ENCODE measurements at places on chromosomes 6 and 20.

GRCh38 chr6:130148181-130148580 is 74.6 kb downstream of the SAMD3 start:
- DNase-seq, result no peak

GRCh38 chr20:44866703-44867335 is 18.7 kb upstream of the YWHAB start:
- DNase-seq, result no peak

DNA sequence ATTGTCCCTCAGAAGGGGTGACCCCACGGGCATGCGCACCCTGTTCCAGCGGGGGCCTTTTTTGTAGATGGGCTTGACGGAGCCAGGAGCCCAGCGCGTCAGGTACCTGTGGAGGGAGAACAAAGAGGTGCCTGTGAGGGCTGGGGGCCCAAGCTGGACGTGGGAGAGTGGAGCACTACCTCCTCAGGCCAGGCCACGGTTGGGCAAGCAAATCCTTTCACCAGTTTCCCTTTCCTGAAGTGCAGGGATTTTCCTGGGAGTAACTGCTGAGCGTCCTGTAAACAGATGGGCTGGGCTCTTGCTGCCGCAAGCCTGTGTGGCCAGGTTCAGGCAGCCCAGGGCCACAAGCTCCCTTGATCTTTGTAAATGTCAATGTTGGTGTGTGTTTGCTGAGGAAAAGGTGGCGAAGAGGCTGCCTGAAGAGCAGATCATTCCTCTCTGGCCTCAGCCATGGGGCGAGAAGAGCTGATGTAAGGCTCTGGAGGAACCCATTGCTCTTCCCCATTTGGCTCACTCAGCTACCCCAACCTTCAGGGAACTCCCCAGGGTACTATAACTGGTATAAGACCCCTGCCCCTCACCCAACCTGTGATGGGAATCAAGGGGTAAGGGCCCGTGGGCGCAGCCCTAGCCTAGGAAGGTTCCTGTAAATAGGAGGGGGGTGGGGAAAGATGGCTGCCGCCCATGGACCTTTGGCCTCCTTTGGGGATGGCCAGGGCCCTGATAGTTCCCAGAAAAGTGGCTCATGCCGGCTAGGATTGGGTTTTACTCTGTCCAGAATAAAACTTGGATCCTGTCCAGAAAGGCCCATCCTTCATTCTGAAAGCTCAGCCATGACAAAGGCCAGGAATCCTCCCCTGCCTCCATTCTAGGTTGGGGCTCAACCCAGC is 15.5 kb downstream of the MRPS18A start:
- DNase-seq, result no peak

DNA sequence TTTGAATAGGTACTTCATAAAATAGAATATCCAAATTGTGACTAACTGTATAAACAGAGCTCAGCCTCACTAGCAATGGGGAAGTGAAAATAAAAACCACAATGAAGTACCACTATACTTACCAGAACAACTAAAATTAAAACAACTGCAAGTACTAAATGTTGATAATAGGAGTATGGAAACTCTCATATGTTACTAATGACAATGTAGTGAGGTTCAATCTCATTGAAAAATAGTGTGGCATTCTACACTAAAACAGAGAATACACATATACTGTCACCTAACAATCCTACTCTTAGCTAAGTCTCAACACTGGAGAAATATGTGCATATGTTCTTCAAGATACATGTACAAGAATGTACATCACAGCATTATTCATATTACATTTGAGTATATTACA is 132.0 kb upstream of the CARMIL1 start:
- DNase-seq, result no peak

GRCh38 chr6:31094389-31094881 is 17.9 kb downstream of the C6orf15 start:
- no peak for DNase-seq

GRCh38 chr6:109451376-109451775 is 4.2 kb downstream of the MICAL1 start:
- no peak for DNase-seq

GRCh38 chr20:13341737-13342393 is 120.8 kb downstream of the ISM1 start:
- no peak for DNase-seq

DNA sequence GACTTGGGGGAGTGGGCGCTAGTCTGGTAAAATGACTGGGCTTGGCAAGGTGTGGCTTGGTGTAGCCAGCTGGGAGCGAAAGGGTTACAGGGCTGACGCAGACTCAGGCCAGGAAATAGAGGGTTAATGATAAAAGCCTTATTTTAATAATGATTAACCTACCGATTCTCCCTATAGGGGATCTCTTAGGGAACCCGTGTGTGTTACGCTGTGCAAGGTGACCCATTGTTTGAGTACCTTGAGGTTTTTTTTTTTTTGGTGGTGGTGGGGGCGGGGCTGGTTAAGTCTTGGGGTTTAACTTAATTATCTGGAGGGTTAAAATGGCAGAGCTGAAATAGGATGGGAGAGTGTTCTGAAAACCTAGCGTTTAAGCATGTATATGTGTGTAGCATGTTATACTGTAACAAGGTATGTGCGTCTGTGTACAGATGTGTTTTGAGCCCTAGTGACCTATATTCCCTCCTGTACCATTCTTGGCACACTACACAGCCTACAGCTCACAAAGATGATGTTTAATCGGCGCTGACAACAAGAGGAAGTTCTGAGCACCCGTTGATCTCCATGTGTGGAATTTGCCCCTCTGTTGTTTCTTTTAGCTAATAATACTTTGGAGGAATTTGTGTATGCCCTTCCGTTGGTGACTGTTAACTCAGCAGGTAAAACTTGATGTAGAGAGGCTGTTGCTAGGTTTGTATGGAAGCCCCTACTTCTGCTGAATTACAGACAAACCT is 1.3 kb downstream of the CARMIL1 start:
- DNase-seq, result no peak

DNA sequence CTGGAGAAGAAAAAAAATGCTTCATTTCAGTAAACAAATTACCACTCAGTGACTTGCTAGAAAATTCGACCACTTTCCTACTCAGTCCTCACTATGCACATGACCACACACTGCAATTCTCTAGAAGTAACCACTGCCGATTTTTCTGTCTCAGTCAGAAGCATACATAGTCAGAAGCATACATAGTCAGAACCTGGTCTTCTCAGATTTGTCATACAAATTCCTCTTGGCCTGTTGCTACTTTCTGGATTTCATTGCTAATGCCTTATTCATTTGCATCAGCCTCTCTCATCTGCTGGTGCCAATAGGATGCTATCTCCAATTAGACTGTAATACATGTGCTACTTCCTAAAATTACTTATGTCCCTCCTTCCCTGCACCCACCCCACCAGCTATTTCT is 10.2 kb upstream of the KIF16B start:
- no peak for DNase-seq
